ENCODE measurements at places on chromosomes 7 and 10.

DNA sequence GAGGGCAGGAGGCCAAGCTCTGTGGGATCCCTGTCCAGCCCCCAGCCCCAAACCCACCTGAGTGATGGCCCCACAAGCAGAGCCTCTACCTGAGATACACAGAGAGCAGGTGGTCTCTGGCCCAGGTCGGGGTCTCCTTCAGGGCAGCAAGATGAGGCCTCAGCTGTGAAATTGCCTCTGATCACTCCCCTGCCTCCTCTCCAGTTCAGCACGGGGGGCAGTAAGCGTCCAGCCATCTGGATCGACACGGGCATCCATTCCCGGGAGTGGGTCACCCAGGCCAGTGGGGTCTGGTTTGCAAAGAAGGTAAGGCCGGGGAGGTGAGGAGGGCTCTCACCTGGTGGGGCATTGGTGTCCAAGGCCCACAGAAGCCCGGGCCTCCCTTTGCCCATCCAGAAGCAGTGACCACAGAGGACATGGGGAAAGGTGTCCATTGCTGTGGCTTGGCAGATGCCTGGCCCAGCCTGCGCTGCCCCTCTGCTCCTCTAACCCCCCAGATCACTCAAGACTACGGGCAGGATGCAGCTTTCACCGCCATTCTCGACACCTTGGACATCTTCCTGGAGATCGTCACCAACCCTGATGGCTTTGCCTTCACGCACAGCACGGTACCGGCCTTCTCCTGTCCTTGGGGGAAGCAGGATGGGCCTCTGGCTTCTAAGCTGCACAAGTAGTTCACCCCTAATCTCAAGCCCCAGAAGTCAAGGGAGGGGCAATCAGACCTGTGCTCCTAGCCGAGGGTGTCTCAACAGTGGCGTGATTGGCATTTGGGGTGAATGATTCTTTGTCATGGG, 3.1 kb downstream of the CPA1 start:
- no peak for DNase-seq

DNA sequence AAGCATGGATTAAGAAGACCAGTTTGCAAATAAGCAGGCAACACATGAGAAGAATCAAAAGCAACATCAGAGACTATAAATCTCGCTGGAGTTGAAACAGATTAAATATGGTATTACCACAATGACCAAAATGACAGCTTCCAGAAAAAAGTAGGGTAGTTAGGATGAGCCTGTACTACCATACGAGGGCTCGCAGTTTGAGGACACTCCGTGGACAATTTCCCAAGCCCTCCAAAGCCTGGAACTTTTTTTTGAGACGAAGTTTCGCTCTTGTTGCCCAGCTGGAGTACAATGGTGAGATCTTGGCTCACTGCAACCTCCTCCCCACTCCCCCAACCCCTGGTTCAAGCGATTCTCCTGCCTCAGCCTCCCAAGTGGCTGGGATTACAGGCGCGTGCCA, 1.0 kb downstream of the LRRC17 start:
- peak; percentile 10 for DNase-seq

- DNase-seq = no peak
These were observed 338.3 kb upstream of the AUTS2 start for GRCh38 chr7:69260023-69260422.

GRCh38 chr7:47557694-47558670, 23.9 kb downstream of the TNS3 start:
- DNase-seq = no peak

DNA sequence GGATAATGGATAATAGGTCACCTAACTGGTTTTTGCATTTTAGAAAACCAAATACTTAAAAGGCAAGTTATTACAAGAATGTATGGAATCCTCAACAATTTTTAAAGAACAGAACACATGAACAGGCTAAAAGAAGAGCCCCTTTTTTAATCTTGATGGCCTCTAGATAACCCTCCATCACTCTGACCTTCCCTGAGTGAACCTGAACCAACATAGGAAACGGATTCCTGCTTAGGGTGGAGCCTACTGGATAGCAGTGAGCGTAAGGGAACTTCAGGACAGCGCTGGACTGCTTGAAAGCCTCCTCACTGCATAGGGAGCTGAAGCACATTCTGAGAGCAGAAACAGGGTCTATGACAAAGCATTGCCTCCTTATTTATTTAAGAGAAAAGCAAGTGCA, 20.5 kb downstream of the TRPV5 start:
- DNase-seq = no peak

- no peak for DNase-seq
These were observed 24.3 kb downstream of the FAM20C start for GRCh38 chr7:216360-217300.

- DNase-seq = no peak
These were observed 38.8 kb upstream of the ZNF365 start for GRCh38 chr10:62335326-62335725.

GRCh38 chr10:91190876-91191583, 29.4 kb upstream of the PCGF5 start:
- no peak for DNase-seq

DNA sequence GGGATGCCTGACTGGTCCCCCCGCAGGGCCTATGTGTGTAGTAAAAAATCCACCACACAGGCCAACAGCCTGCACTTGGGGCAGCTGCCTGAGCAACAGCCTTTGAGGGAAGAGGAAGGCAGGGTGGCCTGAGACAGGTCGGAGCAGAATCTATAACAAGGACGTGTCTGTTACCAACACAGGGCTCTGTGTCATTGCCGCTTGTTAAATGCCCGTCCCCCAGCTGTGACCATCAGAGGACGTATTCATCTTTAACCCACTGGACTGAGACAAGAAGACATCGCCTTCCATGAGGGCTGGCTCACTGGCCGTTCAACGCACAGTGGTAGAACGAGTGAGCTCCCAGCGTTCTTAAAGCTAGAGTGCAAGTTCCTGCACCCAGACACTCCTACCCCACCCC, 7.8 kb downstream of the PDIA4 start:
- DNase-seq = peak; percentile 55

DNA sequence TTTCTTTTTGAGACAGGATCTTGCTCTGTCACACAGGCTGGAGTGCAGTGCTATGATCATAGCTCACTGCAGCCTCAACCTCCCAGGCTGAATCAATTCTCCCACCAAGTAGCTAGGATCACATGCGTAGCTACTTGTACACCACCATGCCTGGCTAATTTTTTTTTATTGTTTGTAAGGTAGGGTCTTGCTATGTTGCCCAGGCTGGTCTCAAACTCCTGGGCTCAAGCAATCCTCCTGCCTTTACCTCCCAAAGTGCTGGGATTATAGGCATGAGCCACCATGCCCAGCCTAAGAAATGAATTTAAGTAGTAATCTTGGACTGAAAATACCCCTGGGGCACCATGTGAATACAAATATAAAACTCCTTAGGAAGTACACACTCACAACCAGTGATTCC, 5.8 kb downstream of the NUDT13 start:
- no peak for DNase-seq

GRCh38 chr7:14900051-14900450, 2.5 kb downstream of the DGKB start:
- no peak for DNase-seq

DNA sequence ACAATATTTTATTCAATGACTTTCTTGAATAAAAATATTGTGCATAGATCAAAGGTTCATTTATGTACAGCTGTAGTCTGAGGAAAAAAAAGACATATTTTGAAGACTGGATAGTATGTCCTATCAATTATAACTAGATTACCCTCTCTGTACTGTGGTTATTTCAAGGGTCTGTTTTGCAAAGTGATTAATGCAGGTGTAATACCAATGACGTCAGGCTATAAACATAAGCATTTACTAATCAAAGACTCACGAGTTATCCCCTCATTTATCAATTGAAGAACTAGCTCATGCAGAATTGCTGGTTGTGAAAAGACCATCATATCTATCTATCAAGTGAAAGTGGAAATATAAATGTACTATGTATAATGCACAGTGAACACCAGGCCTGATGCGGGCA, 213.6 kb upstream of the HGF start:
- no peak for DNase-seq

- no peak for DNase-seq
These were observed 52.7 kb upstream of the APBB1IP start for GRCh38 chr10:26385443-26385842.

GRCh38 chr7:132138817-132139216, 437.5 kb downstream of the PLXNA4 start:
- no peak for DNase-seq

DNA sequence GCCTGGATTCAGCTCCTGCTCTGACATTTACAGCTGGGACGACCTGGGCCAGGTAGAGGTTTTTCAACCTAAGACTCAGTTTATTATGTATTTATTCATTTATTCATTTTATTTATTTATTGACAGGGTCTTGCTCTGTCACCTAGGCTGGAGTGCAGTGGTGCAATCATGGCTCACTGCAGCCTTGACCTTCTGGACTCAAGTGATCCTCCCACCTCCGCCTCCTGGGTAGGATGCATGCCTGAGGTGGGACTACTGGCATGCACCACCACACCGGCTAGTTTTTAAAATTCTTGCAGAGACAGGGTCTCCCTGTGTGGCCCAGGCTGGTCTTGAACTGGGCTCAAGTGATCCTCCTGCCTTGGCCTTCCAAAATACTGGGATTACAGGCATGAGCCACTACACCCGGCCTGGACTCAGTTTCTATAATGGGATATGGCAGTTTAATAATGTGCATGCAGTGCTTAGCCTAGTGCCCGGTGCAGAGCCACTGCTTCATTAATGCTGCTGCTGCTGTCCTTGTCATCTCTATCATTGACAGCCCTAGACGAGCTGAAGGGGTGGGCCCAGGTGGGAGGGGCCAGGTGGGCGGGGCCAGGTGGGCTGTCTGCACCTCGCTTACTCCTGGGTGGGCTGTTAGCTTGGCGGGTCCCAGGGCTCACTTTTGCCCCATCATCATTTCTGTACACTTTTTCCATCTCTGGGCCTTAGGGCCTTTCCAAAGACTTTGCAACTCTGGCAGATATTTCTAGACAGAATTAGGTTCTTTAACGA, 92.6 kb downstream of the LHPP start:
- DNase-seq = no peak

DNA sequence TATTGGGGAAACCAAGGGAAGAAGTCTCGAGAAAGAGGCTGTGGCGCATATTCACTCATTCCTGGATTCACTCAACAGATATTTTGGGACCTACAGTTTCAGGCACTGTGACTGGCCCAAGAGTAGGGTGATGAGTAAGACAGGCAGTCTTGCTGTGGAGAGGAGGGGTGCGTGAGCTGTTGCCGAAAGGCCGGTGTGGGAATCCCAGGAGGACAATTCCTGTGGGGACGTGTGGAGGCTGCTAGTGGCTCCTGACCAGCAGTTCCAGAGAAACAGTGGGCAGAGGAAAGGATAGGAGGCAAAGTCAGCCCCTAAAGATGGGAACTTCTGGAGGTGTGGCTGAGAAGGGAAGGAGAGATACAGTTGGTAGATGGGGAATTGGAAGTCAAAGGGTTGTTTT, 59.3 kb upstream of the GRB10 start:
- no peak for DNase-seq

- DNase-seq = no peak
These were observed 154.7 kb downstream of the RNLS start for GRCh38 chr10:88428442-88428841.

DNA sequence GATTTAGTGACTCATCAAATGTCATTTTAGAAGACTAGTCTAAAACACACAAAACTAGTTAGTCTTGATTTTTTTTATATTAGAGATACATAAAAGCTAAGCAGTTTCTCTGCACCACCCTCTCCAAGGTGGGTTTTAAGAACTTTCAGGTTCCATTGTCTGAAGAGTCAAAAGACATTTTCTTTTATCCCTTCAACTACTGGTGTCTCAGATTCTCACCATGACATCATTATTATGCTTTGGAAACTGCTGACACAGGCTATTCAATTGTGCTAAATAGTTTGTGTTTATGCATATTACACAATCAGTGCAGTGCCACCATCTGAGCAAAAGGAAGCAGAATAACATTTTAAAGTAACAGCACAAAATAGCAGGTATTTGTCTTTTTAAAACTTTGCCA, 52.2 kb downstream of the IGF2BP3 start:
- no peak for DNase-seq

DNA sequence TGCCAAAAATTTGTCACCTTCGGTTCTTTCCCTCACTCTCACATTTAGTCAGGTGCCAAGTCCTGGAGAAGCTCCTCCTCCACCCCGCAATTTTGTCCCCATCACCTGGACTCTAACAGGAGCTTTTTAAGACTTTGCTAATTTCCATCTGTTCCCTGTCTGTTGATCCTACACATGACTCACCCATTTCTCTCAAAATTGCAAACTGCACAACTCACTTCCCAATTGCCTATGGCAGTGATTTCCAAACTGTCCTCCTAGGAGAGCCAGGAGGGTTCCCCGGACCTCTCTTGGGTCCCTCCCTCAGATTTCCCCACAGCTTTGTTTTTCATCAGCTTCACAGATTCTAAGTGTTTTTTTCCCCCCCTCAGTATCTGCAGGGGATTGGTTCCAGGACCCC, 120.3 kb downstream of the WNT2 start:
- DNase-seq = no peak

GRCh38 chr7:68697796-68698280, 900.4 kb upstream of the AUTS2 start:
- peak; percentile 98 for DNase-seq

GRCh38 chr10:49165821-49166483, 22.2 kb downstream of the TMEM273 start:
- no peak for DNase-seq

- DNase-seq = no peak
These were observed 22.2 kb upstream of the PARP12 start for GRCh38 chr7:140084972-140085371.

GRCh38 chr7:94580601-94581000, 71.0 kb downstream of the CASD1 start:
- no peak for DNase-seq

- DNase-seq = no peak
These were observed 11.2 kb upstream of the FRMPD2 start for GRCh38 chr10:48285710-48286109.

DNA sequence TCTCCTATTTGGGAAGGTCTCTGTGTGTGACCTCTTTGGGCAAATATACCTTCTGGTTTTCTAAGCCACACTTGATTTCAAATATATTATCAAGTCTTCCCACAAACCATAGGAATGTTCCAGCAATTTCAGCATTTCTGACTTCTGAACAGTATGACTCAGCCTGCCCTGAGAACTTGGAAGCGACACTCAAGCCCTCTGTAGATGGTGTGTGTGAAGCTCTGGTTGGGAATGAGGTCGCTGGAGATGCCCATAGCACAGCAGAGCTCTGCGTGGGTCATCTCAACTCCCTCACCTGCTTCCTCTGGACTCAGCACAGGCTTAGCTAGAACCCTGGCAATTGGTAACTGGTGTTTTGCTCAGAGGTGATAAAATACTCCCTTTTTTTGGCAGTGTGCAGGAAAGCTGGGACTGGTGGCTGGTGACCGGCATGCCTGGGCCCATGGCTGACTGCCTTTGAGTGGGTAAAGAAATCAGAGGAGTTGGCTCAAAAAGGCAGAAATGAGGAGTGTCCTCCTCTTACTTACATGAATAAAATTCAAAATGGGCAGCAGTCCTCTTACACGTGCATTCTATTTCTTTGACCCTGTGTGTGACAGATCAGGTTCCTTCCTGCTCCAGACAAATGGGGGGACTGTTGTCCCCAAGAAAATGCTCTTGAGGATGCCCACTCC, 87.5 kb upstream of the NRP1 start:
- no peak for DNase-seq

Measured in brain (organoid and tissue), 16 donors.